Smooth muscle cell of the brain vasculature (primary cell): ENCODE measurements at places on chromosomes 3 and 15.
A peak's percentile ranks its signal among the peaks of the same experiment; 100 is the strongest.

DNA sequence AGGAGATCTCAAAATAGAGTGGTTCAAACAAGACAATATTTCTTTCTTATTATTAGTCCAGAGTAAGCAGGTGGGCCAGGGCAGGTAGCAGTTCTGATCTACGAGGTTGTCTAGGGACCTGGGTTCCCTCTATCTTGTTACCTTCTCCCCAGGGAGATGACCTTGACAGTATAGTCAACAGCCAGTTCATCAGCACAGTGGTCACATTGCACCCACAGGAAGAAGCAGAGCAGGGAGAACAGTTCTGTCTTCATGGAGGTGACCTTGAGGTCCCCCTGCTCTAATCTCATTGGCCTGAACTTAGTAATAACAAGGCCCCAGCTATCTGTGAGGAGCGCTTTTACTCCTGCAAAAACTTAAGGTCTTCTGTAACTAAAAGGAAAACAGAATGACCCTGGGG lies 21.7 kb downstream of the SLC49A4 start:
- DNase-seq = no peak

DNA sequence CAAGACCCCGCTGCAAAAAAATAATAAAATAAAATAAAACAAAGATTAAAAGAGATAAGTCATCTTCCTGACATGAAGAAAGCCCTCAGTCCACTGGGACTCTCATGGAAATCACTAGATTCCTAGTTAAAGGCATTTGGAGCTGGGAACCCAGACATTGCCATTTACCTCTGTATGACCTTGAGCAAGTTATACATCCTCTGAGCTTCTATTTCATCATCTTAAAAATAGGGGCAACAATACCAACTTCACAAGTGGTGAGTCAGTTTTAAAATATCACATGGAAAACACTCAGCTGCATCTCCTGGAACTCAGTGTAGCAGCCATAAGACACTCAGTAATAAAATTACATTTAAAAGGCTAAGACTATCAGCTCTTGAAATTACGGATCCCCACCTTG lies 334.8 kb downstream of the ERC2 start:
- no peak for DNase-seq

DNA sequence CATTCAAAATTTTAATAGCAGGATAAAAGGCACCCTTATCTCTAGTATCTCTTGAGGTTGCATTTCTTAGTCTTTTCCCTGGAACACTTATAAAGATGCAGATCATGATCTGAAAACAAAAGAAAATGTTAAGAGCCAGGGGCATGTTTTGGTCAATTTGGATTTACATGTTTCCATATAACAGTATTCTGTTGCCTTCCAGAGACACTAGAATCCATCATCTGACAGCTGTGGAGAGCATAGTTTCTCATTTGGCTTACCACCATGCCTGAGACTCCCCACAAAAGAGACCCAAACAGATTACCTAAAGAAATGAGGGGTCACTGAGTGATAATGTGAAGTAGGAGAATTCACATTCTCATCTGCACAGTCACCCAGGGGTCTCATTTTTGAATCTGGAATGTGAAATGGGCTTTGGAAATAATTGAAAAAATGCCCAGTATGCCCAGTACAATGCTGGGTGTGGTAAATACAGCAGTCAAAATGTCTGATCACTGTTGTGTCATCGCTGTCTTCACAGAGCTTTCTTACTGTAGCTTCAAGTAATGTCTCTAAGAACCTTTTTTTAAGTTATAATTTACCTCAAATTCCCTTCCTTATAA lies 79.9 kb upstream of the ZBTB20 start:
- no peak for DNase-seq

GRCh38 chr15:43347114-43347513 lies 16.7 kb upstream of the LCMT2 start:
- DNase-seq = no peak

GRCh38 chr3:170622369-170623159 lies 36.7 kb upstream of the SLC7A14 start:
- DNase-seq = peak; percentile 81

- DNase-seq = no peak
Measured at GRCh38 chr3:150391161-150391560, 16.9 kb upstream of the TSC22D2 start.

GRCh38 chr15:100920516-100921135 lies 1.5 kb downstream of the LRRK1 start:
- DNase-seq = no peak

GRCh38 chr3:62261736-62262135 lies 111.6 kb downstream of the FEZF2 start:
- DNase-seq = no peak

GRCh38 chr3:190585805-190586630 lies 72.1 kb downstream of the IL1RAP start:
- DNase-seq = no peak

DNA sequence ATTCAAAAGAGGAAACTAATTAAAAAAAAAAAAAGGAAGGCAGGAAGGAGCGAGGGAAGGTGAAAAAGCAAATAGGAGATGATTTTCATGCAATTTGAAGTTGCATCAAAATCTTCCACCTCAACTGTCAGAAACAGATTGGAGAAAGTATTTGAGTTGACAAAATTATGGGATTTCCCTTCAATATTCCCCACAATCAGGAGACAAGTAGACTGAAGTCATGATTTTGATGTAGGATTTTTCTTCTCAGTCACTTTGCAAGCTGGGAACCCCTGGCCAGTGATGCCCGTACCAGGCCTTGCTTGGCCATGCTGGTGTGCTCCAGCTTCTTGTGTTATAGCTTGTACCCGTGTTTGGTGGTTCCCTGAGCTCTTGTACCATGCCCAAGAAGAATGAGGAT lies 854.5 kb upstream of the CFAP20DC start:
- DNase-seq = no peak

DNA sequence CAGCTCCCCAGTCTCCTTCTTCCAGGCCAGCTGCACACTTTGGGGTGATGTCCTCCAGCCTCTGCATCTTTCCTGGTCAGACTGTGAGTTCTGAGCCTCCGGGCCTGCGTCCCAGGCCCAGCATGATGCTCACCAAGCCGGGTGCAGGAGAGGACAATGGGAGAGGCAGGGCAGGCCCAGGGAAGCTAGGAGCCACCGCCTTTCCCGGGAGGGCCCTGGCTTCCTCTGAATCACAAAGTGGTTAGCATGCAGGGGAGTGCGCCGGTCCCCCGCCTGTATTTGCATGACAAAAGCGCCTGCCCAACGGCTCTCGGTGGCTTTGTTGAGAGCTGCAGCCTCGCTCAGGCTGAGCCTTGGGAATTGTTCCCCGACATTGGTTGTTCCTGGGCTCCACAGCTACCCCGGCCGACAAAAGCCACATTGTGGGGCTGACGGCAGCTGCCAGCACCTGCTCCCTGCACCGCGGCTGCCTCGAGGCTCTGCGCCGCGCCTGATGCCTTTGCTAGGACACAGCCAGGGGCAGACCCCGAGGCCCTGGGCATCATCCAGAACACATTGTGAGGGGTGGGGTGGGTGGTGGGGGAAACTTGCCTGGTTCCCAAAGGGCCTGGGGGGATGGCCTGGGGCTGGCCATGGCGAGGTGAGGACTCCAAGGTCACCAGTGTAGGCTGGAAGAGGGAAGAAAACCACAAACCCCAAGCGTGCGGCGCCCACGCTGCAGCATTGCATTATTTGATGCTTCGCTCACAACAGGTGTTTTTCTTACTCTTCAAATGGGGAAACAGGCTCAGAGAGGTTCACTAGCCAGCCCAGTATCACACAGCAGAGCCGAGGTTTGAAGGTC lies 20.0 kb upstream of the KLF13 start:
- DNase-seq = no peak

DNA sequence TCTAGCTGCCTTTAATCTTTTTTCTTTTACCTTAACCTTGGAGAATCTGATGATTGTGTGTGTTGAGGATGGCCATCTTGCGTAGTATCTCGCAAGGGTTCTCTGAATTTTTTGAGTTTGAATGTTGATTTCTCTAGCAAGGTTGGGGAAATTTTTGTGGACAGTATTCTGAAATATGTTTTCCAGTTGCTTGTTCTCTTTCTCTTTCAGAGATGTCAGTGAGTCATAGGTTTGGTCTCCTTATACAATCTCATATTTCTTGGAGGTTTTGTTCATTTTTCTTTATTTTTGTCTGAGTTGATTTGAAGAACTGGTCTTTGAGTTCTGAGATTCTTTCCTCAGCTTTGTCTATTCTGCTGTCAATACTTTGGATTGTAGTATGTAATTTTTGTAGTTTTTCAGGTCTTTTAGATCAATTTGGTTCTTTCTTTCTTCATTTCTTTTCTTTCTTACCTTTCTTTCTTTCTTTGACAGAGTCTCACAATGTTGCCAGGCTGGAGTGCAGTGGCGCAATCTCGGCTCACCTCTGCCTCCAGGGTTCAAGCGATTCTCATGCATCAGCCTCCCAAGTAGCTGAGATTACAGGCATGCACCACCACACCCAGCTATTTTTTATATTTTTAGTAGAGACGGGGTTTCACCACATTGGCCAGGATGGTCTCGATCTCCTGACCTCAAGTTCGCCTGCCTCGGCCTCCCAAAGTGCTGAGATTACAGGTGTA lies 366.4 kb upstream of the RASGRP1 start:
- DNase-seq = no peak

- no peak for DNase-seq
Measured at GRCh38 chr3:72143966-72144717, 359.2 kb upstream of the PROK2 start.

GRCh38 chr15:50182219-50183013 lies 420 bp downstream of the SLC27A2 start:
- DNase-seq = no peak

- DNase-seq = no peak
Measured at GRCh38 chr3:142595581-142595950, 627 bp upstream of the PLS1 start.

GRCh38 chr3:99825004-99825640 lies 7.5 kb downstream of the CMSS1 start:
- no peak for DNase-seq

DNA sequence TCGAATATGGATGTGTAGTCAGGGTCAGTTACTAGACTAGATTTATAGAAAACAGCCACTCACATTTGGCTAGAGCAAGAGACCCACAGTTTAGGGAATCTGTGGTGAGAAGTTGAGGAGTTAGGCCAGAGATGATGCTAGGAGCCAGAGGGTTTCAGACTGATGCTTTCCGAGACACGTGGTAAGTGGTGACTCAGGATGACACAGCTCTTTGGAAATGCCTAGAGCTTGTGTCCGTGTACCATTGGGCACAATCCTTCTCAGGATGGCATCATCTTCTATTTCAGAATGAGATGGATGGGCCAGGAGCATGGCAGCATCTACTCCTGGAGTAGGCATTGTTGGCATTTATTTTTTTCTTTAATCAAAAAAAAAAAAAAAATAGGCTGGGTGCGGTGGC lies 28.5 kb downstream of the PTPRG start:
- DNase-seq = no peak

DNA sequence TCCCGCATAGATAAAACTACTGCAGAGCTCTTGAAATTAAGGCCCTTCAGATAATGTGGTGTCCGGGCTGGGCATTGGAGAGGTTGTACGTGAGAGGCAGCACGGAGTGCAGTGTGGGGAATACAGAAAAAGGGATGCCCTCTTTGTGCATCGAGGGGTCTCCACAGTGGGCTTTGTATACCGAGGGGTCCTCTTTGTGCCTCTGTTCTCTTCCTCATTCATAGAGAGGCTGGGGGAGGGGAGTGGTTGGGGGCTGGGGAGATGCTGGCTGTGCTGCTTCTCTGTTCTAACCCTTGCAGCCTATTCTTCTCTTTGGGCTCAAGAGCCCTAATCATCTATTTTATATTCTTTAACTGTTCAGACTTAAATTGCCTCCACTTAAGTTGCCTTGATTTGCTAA lies 74.3 kb upstream of the NDN start:
- DNase-seq = no peak

GRCh38 chr3:127628788-127629466 lies at the start of gene PODXL2:
Gene PODXL2, plus strand, starts transcription at chr3:127629185. Its CDS starts 35 bp downstream, at chr3:127629220.
- no peak for DNase-seq

- DNase-seq = no peak
Measured at GRCh38 chr3:144358191-144358590, 386.6 kb downstream of the DIPK2A start.
